Activated CD4-positive, alpha-beta T cell treated with anti-CD3 and anti-CD28 coated beads, Interleukin-2, amount 50 U/mL, for 16 hours (primary cell): ENCODE measurements at places on chromosomes 12 and 14.

DNA sequence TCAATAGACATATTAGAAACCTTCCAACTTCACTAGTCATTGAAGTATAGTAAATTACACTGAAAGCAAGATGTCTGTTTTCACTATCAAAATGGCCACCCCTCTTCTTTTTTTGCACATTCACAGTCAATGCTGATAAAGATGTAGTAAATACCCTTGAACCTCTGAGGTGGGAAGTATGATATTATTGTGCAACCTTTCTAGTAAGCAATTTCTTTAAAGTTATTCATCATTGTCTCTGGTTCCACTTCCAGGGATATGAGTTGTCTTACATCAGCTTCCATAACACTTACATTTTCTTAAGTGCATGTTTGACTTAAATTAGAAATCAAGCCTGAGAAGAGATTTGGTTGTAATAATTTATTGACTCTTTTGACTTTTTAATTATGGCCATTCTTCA is 453.9 kb upstream of the MGAT4C start:
- DNase-seq, result no peak

- no peak for DNase-seq
Measured at GRCh38 chr12:105906561-105906960, 232.2 kb downstream of the NUAK1 start.

GRCh38 chr12:57254506-57255280 is 3.7 kb upstream of the STAC3 start:
- DNase-seq, result no peak

DNA sequence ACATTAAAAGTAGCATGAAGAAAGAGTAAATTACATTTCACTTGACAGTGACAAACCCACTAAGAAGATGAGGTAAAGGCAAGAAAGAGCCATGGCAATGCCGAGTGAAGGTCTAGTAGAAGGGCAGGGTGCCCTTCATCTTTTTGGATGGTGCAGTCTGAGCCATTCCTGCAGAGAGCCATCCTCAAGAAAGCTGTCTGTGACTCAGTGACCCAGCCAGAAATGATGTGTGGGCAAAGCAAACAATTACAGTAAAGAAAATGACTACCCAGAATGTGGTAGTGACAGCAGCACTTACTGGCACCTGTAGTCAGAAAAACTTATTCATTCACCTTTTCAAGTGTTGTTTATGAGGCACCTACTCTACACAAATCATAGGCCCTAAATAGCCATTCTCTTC is 281.7 kb downstream of the DUSP6 start:
- peak; percentile 23 for DNase-seq

DNA sequence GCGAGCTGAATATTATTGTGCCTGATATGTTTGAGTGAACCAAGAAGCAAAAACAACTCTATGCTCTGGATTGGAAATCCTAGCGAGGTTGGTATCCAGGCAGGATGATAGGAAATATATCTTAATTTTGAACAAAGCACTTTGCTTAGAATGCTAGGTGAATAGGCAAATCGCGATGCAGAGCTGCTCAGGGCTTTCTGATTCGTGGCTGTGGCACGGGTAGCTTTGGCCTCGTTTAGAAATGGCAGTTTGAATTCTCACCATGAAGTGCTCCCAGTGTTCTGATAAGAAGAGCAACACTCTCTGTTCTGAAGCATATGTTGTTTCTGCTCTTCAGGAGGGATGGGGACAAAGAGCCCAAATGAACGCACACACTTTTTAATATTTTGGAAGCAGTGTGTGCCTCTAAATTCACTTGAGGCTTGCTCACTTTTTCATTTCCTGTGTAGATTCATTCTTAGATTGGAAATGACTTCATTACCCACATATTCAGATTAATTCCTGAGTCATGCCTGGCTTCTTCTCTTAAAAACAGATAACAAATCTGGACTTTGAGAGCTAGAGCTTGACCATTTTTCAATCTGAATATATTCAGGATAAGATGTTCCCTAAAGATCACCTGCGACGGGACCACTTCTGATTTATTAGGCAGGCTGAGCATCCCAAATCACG is 200.9 kb downstream of the RPAP3 start:
- peak; percentile 29 for DNase-seq

DNA sequence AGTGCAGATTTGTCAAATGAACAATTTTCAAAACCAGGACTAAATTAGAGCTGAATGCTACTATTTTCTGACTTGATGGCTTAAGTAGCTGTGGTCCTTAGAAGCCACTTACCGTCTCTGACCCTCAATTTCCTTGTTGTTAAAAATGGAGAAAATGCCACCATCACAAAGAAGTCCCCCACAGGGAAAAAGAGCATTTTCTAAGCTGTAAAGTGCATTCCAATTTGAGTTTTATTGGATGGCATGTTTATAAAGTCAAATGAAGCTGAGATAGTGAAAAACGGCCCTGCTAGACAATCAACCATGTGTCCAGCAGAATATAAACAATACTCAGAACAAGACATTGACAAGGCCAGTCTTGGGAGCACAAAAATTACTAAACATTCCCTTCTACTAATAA is 53.6 kb downstream of the GOLGA5 start:
- DNase-seq, result no peak

DNA sequence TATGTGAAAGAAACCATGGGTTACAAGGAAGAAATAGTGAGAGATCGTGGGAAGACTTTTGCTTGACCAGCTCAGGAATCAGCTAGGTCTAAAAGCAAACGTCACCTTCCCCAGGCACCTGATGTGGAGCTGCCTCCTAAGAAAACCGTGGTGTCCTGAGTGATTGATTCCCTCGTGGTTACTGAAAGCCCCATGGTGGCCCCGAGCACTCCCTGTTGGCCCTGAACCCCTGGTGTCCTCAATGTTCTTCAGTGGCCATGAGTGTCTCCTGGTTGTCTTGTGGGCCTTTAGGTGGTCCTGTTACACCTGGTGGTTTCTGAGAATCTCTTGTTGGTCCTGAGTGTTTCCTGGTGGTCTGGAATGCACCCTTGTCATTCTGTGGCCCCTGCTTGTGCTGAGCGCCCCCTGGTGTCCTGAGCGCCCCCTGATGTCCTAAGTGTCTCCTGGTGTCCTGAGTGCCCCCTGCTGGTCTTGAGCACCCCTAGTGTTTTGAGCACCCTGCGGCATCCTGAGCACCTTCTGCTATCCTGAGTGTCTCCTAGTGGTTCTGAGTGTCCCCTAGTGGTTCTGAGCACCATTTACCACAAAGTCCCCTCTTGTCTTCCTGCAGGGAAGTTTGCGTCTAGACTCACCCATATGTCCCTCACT is 518.7 kb downstream of the TMEM121 start:
- peak; percentile 90 for DNase-seq

DNA sequence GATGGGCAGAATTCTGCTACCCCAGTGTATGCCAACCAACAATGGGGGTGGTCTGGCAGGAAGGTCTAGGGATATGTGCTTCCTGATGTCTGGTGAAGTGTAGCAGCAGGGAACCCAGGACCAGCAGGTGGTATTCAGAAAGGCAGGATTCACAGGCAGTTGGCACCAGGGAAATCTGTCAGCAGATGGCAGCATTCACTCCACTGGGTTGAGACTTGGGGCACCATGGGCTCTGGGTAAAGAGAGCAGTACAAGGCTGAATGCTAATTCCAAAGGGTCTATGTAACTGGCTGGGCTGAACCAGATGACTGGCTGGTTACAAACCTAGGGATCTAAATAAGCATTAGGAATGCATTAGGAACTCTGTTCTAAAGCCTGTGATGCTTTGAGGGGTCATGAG is 466.9 kb upstream of the STXBP6 start:
- no peak for DNase-seq

DNA sequence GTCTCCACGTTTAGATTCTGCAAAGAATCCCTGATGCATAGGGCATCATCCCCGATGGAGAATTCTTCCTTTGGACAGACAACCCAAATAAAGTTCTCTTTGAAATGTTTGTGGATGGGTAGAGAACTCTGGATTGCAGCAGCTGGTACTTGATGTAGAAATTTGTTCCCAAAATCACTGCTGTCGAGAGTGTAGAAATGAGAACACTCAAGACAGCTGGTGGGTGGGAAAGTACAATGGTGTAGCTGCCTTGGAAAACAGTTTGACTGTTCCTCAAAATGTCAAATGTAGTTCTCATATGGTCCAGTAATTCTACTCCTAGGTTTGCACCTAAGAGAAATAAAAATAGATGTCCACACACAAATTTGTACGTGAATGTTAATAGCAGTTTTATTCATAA is 671.5 kb upstream of the TMEM132C start:
- no peak for DNase-seq

DNA sequence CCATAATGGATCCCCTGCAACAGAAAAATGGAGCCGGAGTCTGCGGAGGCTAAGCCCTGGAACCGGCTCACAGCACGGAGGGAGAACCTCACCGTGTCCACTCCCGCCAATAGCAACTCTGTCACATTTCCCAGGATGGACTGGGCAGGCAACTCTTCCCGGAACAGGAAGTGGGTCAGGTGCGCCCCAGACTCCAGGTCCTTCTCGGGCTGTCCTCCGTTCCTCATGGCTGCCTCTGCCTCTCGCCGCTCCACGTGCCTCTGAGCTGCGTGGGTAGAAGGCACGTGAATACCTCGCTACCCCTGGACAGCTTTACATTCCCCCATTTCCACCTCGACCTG is 2.2 kb downstream of the CYP27B1 start:
- no peak for DNase-seq

GRCh38 chr14:54129850-54130640 is 173.4 kb upstream of the BMP4 start:
- no peak for DNase-seq

DNA sequence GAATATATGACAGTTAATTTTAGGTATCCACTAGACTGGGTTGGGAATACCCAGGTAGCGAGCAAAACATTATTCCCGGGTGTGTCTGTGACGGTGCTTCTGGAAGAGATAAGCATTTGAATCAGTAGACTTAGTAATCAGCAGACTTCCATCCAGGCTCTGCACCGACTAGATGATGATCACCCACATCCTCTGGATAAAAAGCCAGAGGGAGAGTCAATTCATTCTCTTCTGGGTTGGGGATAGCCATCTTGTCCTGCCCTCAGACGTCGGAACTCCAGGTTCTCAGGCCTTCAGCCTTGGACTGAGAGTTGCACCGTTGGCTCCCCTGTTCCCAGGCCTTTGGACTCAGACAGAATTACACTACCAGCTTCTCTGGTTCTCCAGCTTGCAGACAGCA is 168.0 kb downstream of the PHLDA1 start:
- DNase-seq, result no peak

- no peak for DNase-seq
Measured at GRCh38 chr14:97336816-97337215, 539.6 kb downstream of the VRK1 start.

- DNase-seq, result no peak
Measured at GRCh38 chr12:93757792-93758694, 80.9 kb downstream of the CRADD start.

- no peak for DNase-seq
Measured at GRCh38 chr12:113052326-113052725, 4.2 kb upstream of the DTX1 start.

DNA sequence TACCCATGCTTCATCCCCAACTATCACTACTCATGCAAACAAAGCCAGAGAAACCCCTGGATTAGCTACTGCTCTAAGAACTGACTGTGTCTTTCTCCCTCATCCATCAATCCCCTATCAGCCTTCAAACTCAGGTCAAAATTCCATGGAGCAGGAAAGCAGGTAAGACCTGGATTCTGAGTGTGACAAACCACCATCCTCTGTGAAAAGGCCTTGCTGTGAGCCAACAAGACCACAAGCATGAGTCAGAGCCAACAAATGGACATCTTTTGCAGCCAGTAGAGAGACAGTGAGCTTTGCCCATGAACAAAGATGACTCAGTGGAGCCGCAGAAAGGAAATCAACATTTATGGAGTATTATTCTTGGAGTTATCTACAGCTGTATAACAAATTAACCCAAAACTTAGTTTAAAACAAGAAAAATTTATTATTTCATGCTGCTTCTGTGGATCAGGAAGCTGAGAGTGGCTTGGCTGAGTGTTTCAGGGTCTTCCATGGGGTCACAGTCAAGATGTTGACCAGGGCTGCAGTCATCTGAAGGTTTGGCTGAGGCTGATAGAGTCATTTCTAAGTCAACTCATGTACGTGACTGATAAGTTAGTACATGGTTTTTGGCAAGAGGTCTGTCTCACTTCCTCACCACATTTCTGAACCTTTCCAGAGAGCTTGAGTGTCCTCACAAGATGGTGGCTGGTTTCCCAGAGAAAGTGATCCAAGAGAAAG is 61.1 kb downstream of the PITPNM2 start:
- peak; percentile 33 for DNase-seq

GRCh38 chr12:3680919-3681594 is 71.9 kb downstream of the CRACR2A start:
- DNase-seq, result no peak

DNA sequence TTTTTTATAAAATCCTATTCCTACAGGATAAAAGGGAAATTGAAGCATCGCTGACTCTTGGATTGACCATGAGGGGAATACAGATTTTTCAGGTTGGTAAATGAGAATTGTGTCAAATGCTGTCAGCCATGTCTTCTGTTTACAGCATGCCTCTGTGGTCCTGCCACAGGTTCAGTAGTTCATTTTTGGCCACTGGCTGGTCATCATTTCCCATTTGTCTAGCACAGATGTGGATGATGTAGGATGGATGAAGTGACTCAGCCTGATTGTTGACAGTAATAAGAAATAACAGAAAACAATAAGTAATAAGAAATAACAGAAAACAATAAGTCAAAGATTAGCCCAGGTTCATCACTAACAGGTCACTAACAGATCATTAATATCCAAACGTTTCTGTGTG is 59.8 kb downstream of the FRMD6 start:
- no peak for DNase-seq

DNA sequence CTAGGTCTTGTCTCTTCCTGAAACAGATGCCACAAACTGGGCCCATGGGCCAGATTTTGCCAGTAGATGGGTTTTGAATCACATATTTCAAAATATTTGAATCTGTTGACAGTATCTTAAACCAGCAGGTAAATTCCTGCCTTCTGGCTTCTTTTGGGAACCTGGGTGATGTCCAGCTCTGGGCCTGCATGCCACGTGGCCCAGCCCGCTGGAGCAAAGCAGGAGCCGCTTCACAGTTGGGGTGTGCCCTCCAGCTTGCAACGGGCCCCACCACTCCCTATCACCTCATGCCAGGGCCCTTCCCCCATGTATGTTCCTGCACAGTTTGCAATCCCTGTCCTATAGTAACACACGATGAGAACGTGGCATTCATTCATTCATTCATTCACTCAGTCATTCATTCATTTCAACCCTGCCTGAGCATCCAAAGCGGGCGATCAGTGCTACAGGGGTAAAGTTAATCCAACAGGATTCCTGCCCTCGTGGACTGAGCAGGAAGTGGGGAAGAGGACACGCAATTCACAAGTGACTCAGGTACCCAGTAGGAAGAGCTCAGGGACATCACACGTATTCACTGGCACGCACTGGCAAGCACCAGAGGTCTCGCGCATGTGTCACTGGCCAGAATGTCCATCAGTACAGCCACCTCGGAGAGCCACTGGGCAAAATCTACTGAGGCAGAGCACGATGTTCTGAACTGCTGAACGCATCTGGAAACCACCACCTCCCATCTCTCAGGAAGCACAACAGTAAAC is 27.8 kb downstream of the SCARB1 start:
- no peak for DNase-seq

GRCh38 chr14:23173031-23173430 is 10.4 kb downstream of the SLC7A8 start:
- DNase-seq, result no peak

- no peak for DNase-seq
Measured at GRCh38 chr12:109130297-109131153, 14.1 kb downstream of the ACACB start.

- DNase-seq, result no peak
Measured at GRCh38 chr12:10131111-10131690, 1.2 kb upstream of the CLEC7A start.

- no peak for DNase-seq
Measured at GRCh38 chr12:74321381-74321780, 216.3 kb upstream of the ATXN7L3B start.

- peak; percentile 90 for DNase-seq
Measured at GRCh38 chr14:65850429-65851135, 438.1 kb downstream of the FUT8 start.
